Astrocyte (in vitro differentiated cells and primary cell): ENCODE measurements at places on chromosomes 3 and 15. TPM values are rescaled to one million over a fixed set of nuclear protein-coding genes. Genes with fewer than 3 reads are reported as not detected.

GRCh38 chr3:122893754-122894668, 99.1 kb downstream of the SLC49A4 start:
- DNase-seq = no peak

Gene CPN2
- not detected in 2 replicates for total RNA-seq

DNA sequence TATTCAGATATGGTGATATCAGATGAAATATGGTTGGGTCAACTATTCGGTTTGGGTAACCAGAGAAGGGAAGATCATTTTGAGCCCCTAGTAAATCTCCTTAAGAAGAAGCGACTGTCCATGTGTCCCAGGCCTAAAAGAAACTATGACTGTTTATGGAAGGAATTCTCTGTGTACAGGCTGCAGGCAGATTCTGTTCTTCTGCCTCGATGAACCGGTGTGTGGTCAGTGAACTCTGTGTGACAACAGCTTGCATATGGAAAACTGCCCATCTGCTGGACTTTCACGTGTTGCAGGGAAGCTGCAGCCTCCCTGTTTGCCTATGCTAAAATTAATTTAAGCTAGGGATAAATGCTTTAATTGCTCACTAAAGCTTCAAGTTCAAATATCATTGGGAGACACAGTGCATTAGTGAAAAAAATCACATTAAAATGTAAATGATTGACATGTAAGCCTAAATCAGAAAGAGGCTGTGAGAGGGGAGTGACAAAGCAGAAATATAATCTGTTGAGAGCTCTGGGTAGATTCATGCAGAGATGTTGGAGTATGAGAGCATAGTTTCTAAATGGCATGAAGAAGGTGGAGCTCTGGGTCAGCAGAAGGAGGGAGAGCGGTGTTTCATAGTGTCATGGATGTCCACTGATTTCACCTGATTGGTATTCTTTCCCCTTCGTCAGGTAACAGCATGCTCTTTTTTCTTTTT, 65.4 kb upstream of the PFN2 start:
- no peak for DNase-seq

DNA sequence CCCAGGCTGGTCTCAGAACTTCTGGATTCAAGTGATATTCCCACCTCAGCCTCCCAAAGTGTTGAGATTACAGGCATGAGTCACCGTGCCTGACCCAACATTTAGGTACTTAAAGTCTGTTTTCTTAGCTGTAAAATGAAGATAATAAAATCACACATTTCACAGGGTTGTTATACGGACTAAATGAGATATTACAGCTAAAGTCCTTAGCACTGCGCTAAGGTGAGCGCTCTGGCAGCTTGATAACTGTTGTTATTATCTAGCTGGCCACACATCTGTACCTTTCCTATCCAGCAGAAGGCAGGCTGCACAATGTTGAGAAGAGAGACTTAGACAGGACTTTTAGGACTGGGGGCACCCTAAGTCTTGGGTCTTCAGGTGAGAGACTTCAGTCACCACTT, 2.7 kb upstream of the LIPH start:
- peak; percentile 42 for DNase-seq

GRCh38 chr15:67745073-67746006, 80.0 kb upstream of the SKOR1 start:
- no peak for DNase-seq

Gene RPL35A
- 1,013 and 1,031 TPM in 2 replicates for total RNA-seq

DNA sequence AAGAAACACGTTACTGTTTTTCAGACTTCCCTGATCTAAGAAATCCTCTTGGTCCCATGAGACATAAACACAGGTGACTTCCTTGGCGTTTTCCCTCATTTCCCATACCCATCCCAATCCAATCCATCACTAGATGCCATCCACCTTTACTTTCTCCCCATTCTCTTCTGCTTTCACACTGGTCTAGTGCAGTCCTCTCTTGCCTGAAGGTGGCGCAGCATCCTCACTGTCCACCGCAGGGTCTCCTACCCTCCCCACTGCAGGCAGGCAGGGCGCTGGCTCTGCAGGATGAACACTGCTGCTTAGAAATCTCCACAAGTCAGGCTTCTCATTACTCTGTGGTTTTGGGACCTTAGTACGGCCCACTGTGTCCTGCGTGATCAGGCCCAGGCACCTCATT, 58.2 kb downstream of the RAB7A start:
- no peak for DNase-seq

DNA sequence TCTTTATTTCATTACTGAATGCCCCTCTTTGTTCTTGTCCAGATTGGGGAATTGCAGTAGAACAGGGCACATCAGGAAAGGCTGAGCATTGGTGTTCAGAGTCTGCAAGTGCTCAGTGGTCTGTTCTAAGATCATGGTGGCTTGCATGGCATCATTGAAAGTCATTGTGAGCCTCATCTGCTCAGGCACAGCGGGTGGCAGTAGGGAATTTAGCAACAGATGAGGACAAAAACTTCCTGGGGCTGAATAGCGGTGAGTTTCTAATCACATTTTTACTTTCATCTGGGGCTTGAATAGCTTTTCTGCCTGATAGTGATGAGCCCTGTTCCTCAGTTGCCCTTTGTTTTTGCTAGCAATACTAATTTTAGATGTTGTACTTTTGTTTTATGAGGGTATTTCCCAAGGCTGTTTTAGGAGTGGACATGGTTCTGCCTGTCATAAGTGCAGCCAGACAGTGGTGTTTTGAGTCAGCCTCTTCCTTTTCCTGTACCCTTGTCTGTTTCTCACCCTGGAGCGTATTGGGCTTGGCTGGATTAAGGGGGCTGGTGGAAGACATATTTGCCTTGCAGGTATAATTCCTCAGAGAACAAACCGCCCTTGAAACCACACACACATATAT, 127.2 kb upstream of the IL12A start:
- no peak for DNase-seq

DNA sequence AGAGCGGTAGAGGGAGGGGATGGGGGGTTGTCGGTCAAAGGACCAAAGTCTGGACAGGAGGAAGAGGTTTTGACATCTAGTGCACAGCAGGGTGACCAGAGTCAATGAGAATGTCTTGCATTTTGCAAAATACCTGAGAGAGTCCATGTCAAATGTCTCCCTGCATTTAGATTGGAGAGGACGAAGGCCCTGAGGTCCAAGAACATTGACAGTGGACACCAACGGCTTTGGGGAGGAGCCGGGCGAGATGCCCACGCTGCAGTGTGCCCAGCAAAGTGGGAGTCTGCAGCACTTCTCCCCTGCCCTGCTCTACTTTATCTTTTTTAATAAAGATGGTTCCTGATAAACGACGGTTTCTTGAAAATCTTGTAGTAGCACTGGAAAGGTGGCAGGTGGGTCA, 67.4 kb upstream of the TAMM41 start:
- DNase-seq = no peak

Gene SFMBT1
- total RNA-seq = 3.2 and 5.5 TPM in 2 replicates

DNA sequence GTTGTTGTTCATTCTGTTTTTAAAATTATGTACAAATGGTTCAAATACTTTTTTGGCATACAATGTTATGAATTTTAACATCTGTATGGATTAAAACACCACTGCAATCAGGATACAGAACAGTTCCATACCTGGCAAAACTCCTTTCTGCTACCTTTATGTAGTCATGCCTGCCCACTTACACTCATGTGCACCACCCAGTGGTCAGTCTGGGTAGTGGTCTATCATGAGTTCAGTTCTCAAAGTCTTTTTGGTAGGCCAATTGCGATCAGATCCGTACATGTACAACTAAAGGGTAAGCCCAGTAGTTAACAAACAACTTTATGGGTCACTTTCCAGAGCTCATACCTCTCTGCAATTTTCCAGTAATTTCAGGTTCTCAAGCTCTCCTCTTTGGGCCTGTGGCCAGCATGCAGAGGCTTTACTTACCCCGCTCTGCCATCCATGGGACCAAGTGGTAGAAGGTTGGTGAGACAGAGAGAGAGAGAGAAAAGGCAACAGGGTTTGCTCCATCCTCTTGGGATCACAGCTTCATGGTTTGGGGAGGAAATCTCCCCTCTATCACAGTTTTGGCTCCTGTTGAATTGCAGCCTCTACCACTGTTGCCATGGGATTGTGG, 63.9 kb upstream of the FAM98B start:
- peak; percentile 27 for DNase-seq

- DNase-seq = peak; percentile 91
Measured at GRCh38 chr3:99895703-99896441, 78.2 kb downstream of the CMSS1 start.

GRCh38 chr3:126982471-126983175, at the start of gene PLXNA1:
TSS of gene PLXNA1 (plus strand) at chr3:126983115. CDS start at chr3:126988594, 5,479 bp downstream.
- DNase-seq = peak; percentile 52

Gene PPP1R14D
- total RNA-seq = not detected in 2 replicates

DNA sequence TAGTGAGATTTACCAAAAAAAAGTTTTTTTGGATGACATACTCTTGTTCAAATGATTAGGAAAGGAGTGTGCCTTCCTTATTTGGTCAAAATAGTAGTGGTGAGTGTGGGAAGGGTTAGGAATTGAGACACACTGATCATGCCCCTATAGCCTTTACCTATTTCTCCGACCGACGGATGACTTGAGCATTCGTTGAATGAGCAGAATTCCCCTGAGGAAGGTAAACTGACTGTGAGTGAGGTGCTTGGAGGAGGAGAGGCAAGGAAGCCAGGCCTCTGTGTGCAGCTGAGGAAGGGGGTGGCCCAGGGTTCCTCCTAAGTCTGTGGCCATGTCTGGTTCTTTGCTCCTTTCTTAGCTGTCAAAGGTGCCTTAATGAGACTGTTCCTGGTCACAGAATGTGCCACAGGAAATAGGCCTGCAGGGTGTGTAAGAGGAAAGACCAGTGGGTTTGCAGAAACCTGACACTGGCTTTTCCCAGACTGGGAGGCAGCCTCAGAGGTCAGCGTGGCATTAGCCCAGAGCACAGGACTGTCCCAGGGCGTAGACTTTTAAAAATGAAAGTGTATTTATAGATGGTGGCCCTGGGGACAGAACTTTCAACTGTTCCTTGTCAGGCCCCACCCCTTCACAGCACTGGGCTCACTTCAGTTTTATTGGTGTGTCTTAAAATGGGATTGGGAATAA, 307.7 kb upstream of the C2CD4B start:
- no peak for DNase-seq

Gene CHRD
- total RNA-seq = 3.4 and 5.6 TPM in 2 replicates

GRCh38 chr3:100384733-100385525, 16.0 kb downstream of the TOMM70 start:
- DNase-seq = no peak

Gene CFAP92
- 0.10 and 0.52 TPM in 2 replicates for total RNA-seq

Gene TRIM42
- not detected in 2 replicates for total RNA-seq

- no peak for DNase-seq
Measured at GRCh38 chr15:76056931-76057330, 2.9 kb upstream of the TMEM266 start.

GRCh38 chr3:62241279-62241678, 132.1 kb downstream of the FEZF2 start:
- DNase-seq = no peak

DNA sequence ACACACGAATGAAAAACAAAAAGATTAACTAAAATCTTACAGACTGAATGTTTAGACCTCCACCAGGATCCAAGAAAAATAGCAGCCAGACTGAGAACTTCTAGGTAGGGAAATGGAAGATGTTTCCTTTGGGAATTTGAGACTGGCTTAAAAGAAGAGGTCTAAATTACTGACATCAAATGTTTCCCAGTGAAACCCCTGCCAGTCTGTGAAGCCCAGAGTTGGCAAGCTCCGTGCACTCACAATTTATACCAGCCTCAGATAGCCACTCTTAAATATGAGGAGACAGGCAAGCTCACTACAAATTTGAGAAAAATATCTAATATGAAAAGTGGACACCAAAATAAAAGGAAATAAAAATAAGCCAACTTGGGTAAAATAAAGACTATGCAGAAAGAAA, 700.5 kb upstream of the ZNF385D start:
- no peak for DNase-seq

Gene ZNF774
- 1.2 and 3.3 TPM in 2 replicates for total RNA-seq

DNA sequence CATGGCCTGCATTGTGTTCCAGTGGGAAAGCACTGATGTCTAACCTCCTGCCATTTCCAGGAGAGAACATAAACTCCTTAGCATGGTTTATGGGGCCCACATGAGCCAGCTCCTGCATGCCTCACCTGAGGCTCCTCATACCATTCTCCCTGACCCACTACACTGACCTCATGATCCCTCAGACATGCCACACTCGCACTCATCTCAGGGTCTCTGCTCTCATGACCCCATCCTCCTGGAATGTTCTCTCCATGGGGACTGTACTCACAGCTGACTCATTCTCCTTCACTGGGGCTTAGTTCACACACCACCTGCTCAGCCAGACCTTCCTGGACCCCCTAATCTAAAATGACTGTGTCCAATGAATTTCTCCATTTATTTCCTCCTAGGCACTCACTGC, 4.0 kb upstream of the LMCD1 start:
- DNase-seq = peak; percentile 64

DNA sequence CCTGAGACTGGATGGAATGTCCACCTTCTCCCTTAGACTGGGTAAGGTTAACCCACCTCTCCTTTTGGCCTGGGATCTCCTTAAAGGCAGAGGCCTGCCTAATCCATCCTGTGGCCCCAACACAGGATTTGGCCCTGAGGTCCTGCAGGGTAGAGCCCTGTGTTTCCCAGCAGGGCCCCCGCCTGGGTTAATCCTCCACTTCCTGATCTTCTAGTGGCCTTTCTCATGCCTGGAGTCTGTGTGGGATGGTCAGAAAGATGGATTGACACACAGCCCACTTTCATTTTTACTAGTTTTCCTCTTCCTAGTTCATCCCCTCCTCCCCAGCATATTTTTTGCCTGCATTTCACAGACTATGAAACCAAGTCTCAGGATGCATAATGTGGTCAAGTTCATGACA, 48.9 kb upstream of the SLC6A6 start:
- DNase-seq = no peak

- no peak for DNase-seq
Measured at GRCh38 chr3:87358066-87358465, 81.7 kb upstream of the POU1F1 start.

Gene FILIP1L
- total RNA-seq = 209 and 230 TPM in 2 replicates

Gene SLC6A20
- total RNA-seq = not detected in 2 replicates

DNA sequence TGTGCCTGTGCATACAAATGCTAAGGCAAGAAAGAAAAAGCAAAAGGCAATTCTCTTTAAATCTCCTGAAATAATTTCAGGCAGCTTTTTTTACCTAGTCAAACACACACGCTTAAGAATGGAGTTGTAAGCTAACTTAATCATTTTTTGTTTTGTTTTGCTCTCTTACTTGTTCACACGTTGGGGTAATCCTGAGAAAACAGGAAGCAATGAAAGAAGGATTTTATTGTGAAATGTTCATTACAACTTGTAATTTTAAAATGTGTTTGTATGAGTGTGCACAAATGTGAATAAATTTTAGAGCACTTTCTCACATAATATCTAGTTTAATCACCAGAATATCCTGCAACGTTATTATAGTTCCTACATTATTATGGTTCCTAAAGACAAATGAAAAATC, 263.8 kb downstream of the LPP start:
- no peak for DNase-seq

- DNase-seq = no peak
Measured at GRCh38 chr3:183807881-183808280, 17.5 kb downstream of the MAP6D1 start.

GRCh38 chr3:132545471-132545870, 51.6 kb upstream of the ACKR4 start:
- no peak for DNase-seq

- DNase-seq = no peak
Measured at GRCh38 chr3:51141573-51141972, 243.5 kb upstream of the MANF start.

Gene DPPA2
- total RNA-seq = 0.48 and 0.89 TPM in 2 replicates

Gene KCNH8
- total RNA-seq = 0.10 and 0.45 TPM in 2 replicates

Gene INO80
- total RNA-seq = 17.0 and 17.3 TPM in 2 replicates

- DNase-seq = no peak
Measured at GRCh38 chr3:139695007-139695406, 17.2 kb upstream of the NMNAT3 start.

- peak; percentile 87 for DNase-seq
Measured at GRCh38 chr3:31472479-31473390, 60.0 kb upstream of the STT3B start.

Gene GOLGA8G
- 0.31 TPM in 1 of 2 replicates, not detected in the other for total RNA-seq

GRCh38 chr3:127629467-127630403, 750 bp downstream of the PODXL2 start:
- DNase-seq = no peak
